ENCODE measurements at places on chromosomes 5 and 9.

DNA sequence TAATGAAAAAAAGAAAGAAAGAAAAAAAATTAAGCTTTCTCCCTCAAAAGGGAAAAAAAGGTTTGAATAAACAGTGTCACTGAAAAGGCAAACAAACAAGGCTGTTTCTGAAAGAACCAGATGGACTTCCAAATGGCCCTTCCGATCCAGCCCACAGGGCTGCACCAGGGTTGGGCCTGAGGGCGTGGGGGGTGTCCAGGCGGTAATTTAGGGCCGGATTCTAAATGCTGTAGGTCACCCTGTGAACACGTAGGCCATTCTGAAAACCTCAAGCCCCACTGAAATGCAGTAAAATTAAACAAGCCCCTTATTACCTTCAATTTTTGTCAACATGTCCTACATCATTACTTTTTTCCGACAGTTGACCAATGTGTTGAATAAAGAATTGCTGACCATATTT, 132.1 kb downstream of the HSD17B3 start:
- no peak for DNase-seq

DNA sequence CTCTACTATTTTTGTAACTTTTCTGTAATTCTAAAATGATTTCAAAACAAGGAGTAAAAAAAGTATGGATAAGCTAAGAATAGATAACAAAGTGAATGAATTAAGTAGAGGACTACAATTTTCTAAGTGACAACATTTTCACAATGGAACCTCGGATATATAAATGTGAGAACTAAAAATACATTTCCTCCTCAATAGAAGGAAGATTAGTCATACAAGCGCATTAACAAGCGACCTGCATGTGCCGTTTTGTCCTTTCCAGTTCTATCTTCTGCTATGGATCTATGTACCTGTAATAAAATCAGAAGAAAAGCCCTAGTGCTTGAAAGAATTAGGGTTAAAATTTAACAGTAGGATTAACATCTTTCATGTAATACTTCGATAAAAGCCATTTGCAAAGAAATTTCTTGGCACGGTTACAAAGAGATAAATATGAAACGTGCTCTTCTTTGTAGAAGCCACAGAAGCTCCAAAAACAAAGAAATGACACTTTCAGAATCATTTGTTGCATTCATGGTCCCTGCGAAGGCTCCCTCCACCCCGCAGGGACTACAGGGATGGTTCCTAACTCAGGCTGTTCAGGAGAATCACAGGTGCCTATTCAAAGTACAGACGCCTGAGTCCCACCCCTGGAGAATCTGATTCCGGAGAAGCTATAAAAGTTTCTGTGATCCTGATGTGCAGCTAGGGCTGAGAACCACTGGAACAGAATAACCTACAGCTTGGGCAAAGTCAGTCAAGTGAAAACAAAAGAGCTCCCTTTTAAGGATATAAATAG, 216.6 kb upstream of the EFNA5 start:
- DNase-seq = no peak

DNA sequence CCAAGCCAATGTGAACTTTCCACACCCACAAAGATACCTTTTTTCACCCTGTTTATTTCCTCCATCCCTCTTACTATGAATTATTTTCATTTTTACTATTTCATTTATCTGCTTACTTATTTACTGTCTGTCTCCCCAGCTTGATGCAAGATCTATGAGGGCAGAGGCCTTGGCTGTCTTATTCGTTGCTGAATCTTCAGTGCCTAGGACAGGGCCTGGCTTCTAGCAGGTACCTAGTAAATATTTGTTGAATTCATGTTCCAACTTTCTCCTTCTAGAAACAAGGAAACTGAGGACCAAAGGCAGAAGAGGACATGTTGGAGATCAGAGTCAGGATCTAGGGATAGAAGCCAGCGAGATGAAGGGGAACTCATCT, 543 bp upstream of the DNM1 start:
- no peak for DNase-seq

DNA sequence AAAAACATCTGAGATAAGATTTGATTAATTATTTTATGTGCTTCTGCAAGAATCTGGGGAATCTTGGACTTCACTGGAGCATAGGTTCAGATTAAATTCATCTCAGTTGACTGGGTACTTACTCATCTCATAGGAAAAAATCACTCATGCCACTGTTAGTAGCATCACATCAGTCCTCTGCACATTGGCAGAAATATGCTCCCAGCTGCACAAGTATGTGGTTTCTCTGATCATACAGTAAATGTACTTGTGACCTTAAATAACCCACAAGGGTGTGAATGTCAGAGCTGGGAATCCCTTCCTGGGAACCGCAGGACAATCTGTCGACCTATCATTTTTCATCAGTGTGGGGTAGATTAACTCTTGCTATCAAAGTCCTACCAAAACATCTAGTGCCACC, 203.7 kb upstream of the SLC24A2 start:
- DNase-seq = peak; percentile 91

- DNase-seq = peak; percentile 17
These were observed 248.1 kb downstream of the CETN3 start for GRCh38 chr5:90161414-90161813.

Measured in ACHN (cell line).